GM12891 (cell line): ENCODE measurements at places on chromosomes 12 and 14.

DNA sequence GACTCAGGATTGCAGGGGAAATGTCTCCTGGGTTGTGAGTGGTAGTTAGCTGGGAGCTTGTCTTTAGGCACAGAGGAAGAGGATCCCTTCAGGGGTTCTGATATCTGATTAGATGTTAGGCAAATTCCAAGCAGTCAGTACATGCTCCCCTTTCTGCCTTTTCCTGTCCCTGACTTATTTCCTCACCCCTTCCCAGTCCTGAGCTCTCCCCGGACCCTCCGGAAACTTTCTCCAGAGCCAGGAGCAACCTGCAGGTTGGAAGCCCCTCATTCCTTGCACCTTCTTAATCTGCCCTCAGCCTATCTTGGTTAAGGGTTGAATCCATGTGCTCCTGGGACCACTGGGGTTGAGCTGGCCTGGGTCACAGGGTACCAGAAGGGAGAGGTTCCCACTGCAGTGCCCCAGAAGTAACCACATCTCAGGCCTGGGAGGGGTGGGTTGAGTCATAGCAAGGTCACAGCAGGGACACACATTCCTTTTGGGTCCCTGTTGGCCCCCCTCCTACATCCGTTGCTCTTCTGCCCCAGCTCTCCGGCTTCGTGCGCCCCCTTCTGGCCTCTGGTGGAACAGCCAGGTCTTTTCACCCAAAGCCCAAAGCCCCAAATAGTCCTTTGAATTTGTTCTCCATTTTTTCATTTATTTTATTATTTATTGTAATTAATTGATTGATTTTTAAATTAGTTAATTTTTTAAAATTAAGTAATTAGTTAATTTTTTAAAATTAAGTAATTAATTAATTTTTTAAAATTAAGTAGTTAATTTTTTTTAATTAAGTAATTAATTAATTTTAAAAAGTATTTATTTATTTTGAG is 1.8 kb downstream of the IGFBP6 start:
- DNase-seq: peak; percentile 65

GRCh38 chr12:70698345-70698744 is 61.1 kb upstream of the PTPRB start:
- no peak for DNase-seq

DNA sequence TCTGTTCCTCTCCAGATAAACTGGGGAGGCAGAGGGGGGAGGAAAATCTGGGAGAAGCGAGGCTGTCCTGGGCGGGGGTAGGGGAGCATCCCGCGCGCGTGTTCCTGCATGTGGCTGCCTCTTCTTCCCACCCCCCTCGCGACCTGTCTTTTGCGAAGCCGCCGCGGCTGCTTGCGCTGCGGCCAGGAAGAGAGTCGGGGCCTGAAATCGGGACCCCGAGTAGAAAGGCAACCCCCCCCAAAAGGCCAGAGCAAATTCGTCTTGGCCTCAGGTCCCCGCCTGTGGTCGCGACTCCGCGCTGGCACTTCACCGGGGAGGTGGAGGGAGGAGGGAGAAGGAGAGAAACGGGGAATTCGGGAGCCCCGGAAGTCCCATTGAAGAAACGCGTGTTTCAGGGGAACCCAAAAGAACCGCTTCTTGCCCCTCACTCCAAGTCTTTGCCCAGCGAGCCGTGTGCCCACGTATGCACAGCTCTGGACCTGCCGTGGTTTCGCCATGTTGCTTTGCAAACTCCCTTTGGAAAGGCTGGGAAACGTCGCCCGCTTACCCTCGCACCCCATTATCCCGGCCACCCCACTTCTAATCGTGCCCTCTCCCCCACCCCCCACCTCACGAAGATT is 944 bp downstream of the CCND2 start:
- no peak for DNase-seq

- DNase-seq: no peak
Observed at GRCh38 chr12:46675736-46676135, 150.1 kb downstream of the SLC38A4 start.

DNA sequence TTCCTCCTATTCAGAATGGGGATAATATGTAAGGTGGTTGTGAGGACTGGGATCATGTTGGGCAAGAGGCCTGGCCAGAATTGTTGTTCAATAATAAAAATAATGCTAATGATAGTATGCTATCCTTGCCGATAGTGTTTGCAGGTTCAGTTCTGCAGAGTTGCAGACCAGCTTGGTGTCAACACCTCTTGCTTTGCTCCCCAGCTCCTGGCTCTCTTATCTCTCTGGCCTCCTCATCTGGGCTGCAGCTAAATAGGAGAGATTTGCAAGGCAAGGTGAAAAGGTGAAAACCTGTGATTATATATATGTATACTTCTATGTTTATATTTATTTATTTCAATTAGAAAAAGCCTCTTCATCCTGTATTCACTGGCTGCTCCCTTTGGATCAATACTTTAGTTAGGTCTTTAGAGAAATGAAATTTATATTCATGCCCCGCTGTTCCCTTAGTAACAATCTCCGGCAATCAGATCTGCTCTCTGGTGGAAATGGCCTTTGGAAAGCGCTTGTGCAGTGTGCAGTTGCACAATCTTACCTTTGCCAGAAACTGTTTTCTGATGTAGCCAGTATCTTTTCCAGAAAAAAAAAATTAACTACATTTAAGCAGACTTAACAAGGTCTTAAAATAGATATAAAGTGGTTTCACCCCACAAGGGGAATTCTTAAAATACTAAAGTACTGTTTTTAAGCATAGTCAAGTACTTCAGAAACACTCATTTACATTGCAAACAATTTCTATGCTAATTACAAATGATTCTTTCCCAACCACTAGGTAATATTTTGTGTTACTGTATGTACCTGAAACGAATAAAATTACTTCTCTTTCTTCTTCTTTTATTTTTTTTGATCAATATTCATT is 19.1 kb upstream of the ACVR1B start:
- DNase-seq: no peak

- no peak for DNase-seq
Observed at GRCh38 chr14:106228541-106229158, 702.3 kb downstream of the TMEM121 start.

GRCh38 chr14:35390577-35391387 is 13.8 kb downstream of the NFKBIA start:
- no peak for DNase-seq

DNA sequence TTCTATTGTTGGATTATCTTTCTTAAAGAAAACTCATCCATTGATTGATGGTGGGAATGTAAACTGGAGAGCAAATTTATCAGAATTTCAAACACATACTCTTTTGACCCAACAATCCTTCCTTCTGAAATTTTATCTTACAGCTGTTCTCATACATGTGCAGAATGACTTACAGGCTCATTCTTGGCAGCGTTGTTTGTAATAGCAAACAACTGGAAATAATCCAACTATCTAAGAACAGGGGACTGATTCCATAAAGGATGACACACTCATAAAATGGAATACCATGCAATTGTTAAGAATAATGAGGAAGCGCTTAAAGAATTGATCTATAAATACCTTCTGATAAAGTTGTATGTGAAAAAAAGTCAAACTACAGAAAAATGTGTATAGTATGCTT is 24.0 kb downstream of the RHOJ start:
- no peak for DNase-seq

GRCh38 chr14:105272623-105273022 is 24.3 kb downstream of the BTBD6 start:
- no peak for DNase-seq

- no peak for DNase-seq
Observed at GRCh38 chr14:72781561-72782508, 112.1 kb downstream of the DPF3 start.

GRCh38 chr14:24712374-24712773 is 78.4 kb upstream of the GZMB start:
- no peak for DNase-seq

- no peak for DNase-seq
Observed at GRCh38 chr12:84157170-84157569, 755.4 kb downstream of the SLC6A15 start.

DNA sequence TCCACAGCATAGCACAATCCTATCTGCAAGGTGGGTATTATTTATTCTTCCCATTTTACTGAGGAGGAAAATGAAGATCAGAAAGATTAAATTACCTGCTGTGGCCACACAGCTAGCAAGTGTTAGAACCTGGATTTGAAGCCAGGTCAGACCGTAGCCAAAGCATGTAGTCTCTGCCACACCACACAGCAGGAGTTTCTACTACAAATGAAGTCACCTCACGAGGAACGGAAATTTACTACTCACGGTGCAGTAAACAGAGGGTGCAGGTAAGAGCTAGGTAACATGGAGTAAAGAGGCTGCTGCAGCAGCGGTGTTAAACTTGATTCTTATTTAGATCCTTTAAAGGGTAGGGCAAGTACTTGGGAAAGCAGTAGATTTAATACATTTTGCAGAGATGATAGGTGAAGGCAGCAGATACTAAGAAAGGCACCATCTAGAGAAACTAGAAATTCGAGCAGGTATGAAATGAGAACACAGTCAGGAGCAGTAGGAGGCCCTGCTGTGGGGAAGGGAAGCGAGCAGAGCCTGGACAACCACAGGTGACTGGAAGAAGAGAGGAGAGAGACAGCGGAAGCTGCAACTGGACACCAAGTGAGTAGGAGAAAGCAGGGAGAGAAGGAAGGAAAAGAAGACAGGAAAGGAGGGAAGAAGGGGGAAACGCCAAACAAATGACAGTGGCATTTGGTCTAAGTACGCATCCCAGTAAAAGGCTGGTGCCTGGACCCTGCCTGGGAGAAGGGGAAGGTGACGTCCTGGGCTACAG is 21.5 kb downstream of the SPTB start:
- no peak for DNase-seq

DNA sequence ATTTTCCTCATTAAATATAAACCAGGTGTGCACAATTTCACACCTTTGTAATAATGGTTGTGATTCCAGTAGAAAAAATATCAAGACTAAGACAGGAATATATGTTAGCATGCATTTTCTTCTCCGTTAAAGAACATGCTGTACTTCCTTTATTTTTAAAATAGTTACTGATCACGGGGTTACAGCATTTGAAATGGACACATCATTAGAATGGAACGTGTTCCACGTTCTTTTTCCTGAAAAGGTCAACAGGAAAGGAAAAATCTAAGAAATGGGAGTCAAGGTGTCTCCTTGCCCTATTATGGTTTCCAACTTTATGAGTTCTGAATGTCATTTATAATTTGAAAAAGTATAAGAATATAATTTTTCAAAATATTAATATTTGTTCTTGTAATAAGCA is 1325.7 kb downstream of the SLC16A7 start:
- no peak for DNase-seq

GRCh38 chr12:62758216-62758615 is 176.7 kb downstream of the PPM1H start:
- DNase-seq: no peak

DNA sequence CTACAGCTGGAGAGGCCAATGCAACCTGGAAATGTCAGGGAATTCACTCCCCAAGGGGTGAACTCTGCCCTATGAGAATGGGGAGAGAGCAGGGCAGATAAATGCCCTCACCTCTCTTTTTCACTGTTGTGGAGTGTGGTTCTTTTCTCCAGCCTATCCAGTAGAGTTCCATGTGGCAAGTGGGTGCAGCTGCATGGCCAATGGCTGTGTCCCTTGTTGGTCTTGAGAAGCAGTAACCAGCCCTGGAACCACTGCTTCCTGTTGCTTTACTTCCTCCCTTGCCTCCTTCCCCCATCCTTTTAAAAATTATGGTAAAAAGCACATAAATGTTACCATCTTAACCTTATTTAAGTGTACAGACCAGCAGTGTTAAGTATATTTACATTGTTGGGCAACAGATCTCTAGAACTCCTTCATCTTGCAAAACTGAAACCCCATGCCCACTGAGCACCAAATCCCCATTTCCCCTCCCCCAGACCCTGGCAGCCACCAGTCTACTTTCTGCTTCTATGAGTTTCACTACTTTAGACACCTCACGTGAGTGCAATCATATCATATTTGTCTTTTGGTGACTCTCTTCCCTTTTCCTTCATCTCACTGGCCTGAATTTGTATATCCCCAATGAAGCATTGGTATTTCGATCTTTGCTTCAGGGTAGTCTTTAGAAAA is 77.0 kb upstream of the GRIP1 start:
- no peak for DNase-seq

DNA sequence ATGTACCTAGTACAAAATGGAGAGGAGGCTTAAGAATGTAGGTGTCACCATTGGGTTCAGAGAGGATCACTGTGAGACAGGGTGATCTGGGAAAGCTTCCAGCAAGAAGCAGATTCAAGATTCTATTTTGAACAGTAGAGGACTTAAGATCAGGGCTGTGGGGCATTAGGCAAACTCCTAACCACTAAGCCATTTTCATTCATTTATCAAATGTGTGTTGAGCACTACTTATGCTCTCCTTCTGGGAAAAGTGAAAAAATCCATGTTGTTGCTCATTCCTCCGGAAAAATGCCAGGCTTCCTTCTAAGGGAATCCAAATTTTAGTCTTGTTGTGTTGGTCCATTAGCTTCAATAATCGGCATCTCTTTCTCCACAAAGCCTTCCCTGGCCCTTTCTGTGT is 163.4 kb downstream of the NUAK1 start:
- DNase-seq: no peak

DNA sequence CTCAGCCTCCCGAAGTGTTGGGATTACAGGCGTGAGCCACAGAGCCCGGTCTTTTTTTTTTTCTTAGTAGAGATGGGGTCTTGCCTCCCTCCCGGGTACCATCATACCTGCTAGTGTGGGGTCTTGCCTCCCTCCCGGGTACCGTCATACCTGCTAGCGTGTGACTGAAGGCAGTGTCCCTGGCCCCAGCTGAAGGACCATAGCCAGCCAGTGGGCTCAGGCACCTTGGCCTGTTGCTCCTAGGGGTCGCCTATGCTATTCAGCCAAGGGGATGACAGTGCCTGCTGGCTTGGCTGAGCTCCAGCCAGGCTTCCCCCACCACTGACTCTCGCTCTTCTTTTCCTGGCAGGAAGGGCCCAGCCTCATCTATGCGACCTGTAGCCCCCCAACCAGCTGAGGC is 10.5 kb upstream of the BLTP3B start:
- DNase-seq: no peak

- no peak for DNase-seq
Observed at GRCh38 chr14:52885230-52885629, 65.6 kb downstream of the FERMT2 start.

- no peak for DNase-seq
Observed at GRCh38 chr12:94637390-94638113, 12.8 kb downstream of the TMCC3 start.

DNA sequence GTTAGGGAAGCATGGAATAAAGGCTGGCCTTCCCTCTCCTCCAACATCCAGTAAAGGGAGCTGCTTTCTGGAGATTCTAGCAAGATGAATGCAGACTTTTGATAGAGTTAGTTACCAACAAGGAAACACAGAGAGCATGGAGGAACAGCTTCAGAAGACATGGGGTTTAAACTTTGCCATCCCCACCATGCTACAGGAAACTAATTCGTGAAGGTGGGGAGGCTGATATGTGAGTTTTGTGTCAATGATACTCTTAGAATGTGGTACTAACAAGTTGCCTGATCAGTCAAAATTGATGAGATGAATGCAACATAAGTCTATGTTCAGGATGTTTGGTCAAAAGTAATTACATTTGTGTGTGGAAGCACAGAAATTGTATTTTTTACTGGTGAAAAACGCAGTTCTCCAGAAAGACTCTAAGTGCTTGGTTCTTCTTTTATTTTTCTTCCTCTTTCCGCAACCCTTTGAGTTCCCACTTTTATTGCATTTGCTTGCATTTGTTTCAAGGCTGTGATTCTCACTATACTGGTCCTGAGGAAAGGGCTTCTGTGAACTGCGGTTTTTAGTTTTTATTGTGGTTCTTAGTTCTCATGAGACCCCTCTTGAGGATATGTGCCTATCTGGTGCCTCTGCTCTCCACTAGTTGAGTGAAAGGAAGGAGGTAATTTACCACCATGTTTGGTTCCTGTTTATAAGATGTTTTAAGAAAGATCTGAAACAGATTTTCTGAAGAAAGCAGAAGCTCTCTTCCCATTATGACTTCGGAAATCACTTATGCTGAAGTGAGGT is at the start of gene CLEC4A:
TSS of gene CLEC4A (plus strand) at position 494 of the 789 bp plus-strand sequence. CDS start at position 756, 262 bp downstream.
- no peak for DNase-seq
